ENCODE measurements at places on chromosomes 5 and 9.

GRCh38 chr5:39257554-39257953 is 38.2 kb upstream of the FYB1 start:
- DNase-seq, result no peak

GRCh38 chr9:82938426-82939218 is 124.3 kb downstream of the RASEF start:
- no peak for DNase-seq

- DNase-seq, result no peak
Measured at GRCh38 chr5:113264046-113264445, 170.7 kb downstream of the TSSK1B start.

DNA sequence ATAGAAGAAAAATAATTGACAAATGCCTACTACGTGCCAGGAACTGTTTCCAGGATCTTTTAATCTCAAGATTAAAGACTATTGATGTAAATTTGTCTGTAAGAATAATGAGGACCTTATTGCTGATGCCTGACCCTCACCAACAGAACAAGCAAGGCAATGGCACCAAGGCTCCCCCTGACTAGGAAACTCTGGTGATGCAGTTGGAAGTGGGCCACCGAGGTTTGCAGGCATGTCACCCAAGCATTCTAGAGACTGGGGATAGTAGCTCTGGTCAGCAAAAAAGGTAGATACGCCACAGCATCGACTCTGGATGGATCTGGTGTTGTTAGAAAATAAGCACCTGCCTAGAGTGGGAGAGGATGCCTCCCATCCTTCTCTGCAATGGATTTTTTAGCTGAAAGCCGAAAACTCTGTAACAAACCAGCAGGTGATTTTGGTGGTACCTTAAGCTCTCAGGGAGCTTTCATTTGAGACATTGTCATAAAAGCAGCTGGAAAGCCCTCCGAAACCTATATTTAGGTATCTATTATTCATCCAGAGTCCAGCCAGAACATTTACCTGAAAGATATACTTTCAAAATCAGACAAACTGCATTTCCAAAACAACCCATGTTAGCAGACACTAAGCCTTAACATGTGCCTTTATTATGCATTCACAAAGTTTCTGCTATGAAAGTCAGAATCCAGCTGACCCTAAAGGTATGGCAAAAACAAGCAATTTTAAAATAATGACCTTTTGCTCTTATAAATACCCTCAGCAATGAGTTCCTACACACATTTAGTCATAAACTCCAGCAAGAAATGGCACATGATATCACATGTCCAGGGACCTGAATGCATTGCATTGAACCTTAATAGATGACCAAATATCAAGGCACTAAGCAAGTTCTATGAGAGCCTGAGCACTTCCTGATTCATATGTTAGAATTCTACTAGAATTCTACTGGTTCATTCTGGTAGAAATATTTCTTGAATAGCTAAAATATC is 308.4 kb downstream of the PDE4D start:
- no peak for DNase-seq

GRCh38 chr9:111866976-111867375 is 29.6 kb upstream of the UGCG start:
- DNase-seq, result no peak

DNA sequence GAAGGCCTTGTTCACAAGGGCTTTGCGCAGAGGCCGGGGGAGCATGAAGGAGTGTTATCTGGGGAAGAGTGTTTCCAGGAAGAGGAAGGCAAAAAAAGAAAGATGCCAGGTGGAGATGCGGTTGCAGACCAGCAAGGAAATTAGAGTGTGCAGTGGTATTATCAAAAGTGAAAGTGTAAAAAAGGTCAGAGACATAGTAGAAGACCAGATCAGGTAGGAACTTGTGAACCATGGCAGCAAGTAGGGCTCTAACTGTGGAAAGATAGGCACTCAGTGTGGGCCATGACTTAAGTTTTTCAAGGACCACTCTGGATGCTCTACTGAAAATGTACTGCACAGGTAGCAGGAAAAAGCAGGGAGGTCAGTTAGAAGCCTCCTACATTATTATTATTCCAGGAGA is 90.1 kb upstream of the SPOCK1 start:
- DNase-seq, result no peak

DNA sequence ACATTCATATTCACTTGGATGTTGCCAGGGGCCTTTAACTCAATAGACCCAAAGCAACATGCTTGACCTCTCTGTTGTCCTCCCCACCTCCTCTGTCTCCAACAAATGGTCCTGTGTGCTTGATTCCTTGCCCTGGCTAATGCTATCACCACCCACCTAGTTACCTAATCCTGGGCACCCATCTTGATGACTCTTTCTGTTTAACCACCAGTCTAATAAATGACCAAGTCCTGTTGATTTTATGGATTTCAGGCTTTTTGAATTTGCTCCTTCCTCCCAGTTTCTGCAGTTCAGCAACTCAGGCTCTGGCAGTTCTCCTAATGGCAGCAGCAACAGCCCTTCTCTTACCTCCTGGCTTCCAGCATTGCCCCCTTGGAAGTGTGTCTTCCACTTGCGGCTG is 246.3 kb upstream of the KLF4 start:
- DNase-seq, result no peak

DNA sequence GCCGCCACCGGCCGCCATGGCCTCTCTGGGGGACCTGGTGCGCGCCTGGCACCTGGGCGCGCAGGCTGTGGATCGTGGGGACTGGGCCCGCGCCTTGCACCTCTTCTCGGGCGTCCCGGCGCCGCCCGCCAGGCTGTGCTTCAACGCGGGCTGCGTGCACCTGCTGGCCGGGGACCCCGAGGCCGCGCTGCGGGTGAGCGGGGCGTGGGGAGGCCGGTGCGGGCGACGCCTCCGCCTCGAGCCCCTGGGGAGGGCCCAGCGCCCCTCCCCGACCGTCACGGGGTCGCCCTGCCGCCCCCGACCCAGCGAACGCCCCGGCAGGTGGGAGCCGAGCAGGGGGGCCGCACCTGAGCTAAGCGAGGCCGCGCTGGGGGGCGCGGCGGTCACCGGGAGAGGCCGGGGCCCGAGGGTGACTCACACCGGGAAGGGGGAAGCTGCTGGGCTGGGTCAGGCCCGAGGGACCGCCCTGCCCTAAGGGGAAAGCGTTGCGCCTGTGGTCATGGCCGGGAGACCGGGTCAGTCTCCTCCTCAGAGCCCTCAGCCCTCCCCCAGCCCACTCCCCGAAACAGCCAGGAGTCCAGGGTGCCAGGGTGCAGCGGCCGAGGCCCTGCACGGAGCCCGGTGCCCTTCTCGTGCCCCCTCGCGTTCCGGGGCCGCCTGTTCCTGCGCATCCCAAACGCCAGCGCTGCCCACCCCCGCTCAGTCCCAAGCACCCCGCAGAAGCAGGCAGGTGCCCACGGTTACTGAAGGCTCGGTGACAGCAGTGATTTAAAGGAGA is 510 bp downstream of the NOXA1 start:
- no peak for DNase-seq
